ENCODE measurements at places on chromosomes 3 and 15.

GRCh38 chr3:189947948-189948723, 172.6 kb downstream of the P3H2 start:
- DNase-seq, result no peak

GRCh38 chr3:34268032-34268709, 469.7 kb downstream of the PDCD6IP start:
- DNase-seq, result no peak

- DNase-seq, result no peak
These were observed 41.5 kb downstream of the TOPBP1 start for GRCh38 chr3:133620066-133620784.

GRCh38 chr15:28933710-28934445, 48.1 kb downstream of the APBA2 start:
- no peak for DNase-seq

- DNase-seq, result no peak
These were observed 194.0 kb upstream of the FEZF2 start for GRCh38 chr3:62567097-62568021.

DNA sequence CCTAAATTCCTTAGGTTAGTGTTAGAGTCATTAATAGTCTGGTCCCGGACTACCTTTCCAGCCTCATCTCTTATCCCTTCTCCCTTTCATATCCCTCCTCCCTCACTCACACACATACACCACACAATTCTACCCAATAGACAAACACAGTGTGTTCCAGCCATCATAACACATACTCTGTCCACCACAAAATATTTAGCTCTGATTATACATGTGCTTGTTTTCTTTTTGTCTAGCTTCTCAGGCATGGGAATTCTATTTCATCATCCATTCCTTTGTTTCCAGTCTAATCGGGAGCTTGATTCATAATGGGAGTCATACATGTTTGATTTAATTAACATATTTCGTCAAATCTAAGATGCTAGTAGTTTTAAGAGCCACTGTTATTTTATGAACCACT, 161.8 kb upstream of the BFSP2 start:
- DNase-seq, result no peak

DNA sequence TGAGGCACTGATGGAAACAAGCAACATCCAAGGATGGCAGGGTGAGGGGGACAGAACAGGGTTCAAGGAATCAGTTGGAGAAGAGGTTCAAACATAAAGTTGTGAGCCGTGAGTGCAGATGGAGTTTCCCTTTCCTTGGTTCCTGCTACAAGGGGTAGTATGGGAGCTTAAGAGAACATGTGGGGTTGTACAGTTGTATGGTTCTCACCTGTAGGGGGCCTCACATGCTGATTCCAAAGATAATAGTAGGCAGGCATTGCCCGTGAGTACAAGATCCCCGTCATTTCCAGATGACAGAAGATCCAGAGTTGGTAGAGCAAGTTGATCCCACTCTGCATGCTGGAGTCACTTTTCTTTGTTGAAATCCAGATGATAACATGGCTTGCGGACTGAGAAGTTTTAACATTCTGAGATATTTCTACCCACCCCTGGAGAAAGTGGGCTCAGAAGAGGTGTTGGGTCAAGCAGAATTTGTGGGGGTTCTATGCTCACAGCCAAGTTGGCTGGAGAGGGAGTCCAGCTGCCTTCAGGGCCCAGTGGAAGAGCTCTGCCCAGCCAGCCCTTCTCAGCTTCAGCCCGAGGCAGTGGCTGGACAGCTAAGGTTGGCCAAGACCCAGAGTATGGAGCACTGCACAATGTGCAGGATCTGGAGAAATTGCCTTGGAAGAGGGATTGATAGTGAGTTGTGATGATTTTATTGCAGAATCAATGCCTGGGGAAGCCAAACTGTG, 141.8 kb downstream of the THSD4 start:
- DNase-seq, result no peak

- DNase-seq, result no peak
These were observed 51.0 kb downstream of the TPRA1 start for GRCh38 chr3:127539366-127540060.

DNA sequence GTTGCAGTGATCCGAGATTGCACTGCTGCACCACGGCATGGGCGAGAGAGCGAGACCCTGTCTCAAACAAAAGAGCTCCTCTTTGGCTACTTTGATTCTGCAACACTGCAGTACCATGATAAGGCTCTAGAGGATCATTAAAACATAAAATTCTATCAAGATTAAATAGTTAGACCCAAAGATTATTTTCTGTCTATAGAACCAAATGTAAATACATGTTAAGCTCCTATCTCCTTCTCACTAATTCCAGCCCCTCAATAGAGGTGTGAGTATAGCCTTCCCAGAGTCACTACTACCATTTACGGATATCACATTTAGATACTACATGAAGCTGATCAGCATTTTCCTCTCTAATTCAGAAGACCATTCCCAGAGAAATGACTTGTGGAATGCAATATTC, 4.3 kb upstream of the MUC13 start:
- no peak for DNase-seq

GRCh38 chr3:119990888-119991287, 103.4 kb downstream of the GSK3B start:
- no peak for DNase-seq

GRCh38 chr3:185763347-185764005, 61.4 kb downstream of the IGF2BP2 start:
- no peak for DNase-seq

All from stimulated activated CD4-positive, alpha-beta T cell treated with anti-CD3 and anti-CD28 coated beads, Interleukin-1b, Interleukin-23, amount 100 ng/mL, for 4 hours (primary cell).